Hepatic stellate cell (primary cell): ENCODE measurements at places on chromosomes 1 and 21.

- DNase-seq = no peak
Measured at GRCh38 chr1:229191066-229191674, 79.7 kb upstream of the RAB4A start.

- no peak for DNase-seq
Measured at GRCh38 chr1:170872663-170873062, 62.7 kb upstream of the MROH9 start.

DNA sequence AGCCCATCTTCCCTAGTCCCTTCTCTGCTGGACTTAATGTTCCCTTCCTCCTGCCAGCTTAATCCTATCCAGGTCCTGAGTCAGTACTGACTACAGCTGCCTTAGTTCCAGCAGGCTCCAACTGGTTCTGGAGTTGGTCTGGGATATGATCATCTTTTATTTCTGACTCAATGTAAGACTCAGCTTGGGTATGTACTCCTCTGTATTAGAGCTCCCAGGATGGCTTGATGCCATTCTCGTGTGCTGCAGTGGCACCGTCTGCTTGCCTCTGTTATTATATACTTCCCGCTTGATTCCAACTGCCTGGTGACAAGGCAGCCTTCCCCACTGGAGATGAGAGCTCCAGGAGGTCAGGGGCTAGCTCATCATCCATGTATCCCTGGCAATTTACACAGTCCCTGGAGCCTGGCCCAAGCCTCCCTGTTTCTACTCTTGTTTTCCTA lies 164.4 kb upstream of the DPT start:
- no peak for DNase-seq

DNA sequence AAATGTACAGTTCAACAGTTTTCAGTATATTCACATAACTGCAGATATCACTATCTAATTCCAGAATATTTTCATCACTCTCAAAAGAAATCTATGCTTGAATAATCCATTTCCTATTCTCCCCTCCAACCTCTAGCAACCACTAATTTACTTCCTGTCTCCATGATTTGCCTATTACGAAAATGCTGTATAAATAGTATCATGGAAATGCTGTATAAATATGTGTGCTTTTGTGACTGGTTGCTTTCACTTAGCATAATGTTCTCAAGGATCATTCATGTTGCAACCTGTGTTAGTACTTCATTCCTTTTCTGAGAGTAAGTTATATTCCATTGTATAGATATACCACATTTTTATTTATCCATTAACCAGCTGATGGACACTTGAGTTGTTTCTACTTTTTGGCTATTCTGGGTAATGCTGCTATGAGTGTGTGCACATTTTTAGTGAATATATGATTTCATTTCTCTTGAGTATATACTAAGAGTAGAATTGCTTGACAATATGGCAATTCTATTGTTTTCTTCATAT lies 115.6 kb downstream of the TNFSF18 start:
- DNase-seq = no peak

DNA sequence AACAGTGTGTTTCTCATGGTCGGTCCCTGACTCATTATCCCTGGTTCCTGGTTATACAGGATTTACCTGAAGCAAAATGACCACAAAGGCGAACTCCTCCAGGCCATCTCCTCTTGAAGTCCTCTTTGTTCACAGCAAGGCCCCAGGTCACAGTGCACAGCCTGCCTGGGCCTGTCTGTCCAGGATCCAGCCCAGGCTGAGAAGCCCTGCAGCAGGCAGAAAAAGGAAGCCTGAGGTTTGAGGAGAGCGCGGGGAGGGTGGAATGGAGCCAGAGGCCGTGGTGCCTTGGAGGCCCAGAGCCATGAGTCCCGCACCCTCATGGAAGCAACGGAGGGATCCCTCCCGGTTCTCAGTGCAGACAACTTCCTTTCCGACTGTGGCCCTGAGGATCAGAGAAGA lies 136.8 kb upstream of the IRF2BP2 start:
- DNase-seq = no peak

- no peak for DNase-seq
Measured at GRCh38 chr1:24963943-24964693, 34.0 kb upstream of the RUNX3 start.

GRCh38 chr1:29133861-29134694 lies 10.4 kb upstream of the TMEM200B start:
- DNase-seq = no peak

- no peak for DNase-seq
Measured at GRCh38 chr1:223345720-223346119, 18.3 kb downstream of the SUSD4 start.

DNA sequence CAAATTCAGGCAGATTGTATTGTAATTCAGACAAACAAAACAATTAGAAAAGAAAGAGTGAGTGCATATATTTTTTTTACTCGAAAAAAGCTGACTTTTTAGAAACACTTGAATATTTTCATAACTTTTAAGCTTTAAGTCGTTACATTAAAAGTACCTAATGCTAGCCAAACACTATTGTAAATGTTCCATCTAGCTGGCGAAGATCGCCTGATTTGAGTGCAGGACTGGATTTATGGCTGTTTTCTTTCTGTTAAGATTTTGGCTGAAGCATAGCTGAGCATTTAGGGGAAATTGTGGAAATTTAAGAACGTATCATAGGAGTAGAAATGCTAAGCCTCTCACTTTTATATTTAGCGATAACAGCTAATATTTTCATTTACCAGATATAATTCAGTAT lies 24.6 kb downstream of the LRRC7 start:
- no peak for DNase-seq
